Germinal center (tissue), 1 donor: ENCODE measurements at places on chromosomes 5 and 9.

DNA sequence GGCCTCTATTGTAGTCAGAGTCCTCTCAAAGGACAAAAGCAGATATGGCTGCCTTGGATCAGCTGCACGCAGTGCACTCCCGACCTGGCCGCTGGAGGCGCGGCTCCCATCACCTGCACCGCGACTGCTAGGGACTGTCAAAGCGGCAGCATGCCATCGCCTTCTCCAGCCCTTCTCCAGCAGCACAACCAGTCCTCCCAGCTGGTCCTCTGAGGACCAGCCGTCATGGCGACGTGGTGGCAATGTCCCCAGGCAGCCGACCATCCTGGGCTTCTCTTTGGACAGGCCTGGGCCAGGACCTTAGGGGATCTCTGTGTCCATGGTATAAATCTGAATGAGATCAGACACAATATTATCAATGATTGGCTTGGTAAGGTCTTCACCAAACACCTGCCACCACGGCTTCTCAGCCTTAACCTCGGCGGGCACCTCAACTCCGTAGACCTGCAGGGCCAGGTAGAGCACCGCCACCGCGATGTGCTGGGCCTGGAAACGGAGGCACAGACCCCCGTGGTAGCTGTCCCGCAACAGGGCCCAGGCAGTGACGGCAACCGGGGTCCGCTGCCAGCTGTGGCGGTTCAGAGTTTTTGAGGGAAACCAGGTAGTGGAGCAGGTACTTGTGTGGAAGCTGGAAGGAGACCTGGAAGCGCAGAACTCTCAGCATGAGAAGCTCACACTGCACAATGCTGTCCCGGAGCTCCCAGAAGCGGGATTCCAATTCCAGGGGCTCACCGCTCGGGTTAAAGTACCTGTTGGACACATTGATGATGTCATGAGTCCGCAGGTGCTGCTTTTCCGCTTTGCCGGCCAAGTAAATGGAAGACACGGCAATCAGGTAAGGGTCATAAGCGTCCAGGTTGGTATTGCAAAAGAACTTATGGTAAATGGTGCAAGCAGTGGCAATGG, 8.5 kb downstream of the DUSP1 start:
- no peak for DNase-seq

- peak; percentile 79 for DNase-seq
Observed at GRCh38 chr9:121744002-121744686, 92.7 kb downstream of the DAB2IP start.

- DNase-seq = no peak
Observed at GRCh38 chr5:61641748-61642565, 309.9 kb downstream of the ZSWIM6 start.

DNA sequence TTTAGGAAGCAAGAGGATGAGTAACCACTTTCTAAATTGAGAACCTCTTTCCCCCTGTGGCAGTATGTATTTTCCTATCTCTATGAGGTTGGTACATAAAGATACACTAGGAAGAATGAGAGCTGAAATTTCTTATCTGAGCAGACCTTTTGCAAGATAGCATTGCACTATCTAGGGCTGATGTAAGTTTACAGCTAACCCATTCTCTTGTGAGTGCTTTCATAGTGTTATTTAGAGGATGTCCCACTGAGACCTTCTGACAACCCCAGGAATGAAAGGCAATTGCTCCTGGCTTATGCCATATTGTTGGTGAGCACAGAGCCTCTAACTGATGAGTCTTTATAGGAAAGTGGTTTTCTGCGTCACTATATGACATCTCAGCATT, 1209.3 kb upstream of the CDH6 start:
- DNase-seq = no peak

GRCh38 chr5:15375559-15375958, 124.4 kb upstream of the FBXL7 start:
- DNase-seq = no peak

- DNase-seq = no peak
Observed at GRCh38 chr5:30764704-30765103, 428.8 kb upstream of the CDH6 start.

DNA sequence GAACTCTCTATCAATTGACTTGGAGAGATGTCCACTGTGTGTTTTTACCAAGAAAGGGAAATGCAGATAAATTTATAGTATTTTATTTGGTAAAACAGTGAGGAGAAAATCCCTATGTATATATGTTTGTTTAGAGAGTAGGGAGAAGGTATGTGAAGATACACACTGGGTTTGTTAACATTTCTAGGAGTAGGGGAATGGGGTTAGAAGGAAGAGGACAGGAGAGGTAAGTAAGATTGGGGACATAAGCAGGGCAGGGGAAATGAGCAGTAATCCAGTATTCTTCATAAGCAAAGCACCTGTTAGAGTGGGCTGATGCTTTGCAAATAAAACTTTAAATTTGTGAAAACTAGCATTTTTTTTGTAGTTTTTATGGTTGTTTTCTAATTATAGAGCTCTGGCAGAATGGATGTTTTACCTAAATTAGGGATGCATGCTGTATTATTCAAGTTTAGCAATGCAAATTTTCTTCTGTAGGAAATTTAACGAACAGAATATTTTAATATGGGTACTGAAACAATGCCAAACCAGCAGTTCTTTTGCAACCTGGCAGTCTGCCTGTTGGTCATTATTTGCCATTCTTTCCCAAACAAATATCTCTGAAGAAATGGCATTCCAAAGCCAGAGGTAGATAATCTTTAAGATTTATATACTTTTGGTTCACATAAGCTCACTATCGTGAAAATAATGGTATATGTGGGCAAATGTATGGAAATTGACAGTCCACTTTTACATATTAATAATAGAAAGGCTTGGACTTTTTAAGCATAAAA, 19.4 kb upstream of the DCP2 start:
- DNase-seq = no peak

- DNase-seq = no peak
Observed at GRCh38 chr9:92534204-92534603, 1.6 kb downstream of the ECM2 start.

DNA sequence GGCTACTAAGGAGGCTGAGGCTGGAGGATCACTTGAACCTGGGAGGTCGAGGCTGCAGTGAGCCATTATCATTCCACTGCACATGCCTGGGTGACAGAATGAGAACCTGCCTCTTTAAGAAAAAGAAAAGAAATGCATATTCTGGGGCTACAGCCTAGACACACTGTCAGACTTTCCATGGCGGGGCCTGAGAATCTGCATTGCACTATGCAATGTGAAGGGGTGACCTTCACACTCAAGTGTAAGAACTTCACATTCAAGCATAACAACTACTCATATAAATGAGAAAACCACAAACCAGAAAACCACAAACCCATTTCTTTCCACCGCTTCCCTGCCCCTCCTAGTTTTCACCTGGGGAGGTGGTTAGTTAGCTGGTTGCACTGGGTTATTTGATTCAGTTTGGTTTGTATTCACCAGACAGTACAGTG, 18.0 kb upstream of the FBP2 start:
- DNase-seq = no peak

DNA sequence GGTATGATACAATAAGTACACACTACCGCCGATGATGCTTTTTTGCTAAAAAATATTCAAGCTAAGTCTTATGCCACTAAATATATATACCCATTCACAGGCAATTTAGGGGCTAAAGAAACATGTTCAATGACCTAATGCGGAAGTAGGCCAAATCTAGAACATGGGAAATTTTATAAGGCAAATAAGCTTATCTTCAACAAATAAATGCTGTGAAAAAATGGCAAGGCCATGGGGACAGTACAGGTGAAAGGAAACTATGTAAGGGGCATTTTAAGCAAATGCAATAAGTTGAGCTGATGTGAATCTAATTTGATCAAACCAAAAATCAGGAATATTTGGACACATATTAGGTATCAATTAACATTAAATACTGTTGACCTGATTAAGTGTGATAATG, 339.5 kb upstream of the EDIL3 start:
- no peak for DNase-seq

- DNase-seq = no peak
Observed at GRCh38 chr5:151002250-151002649, 18.1 kb upstream of the GPX3 start.

- DNase-seq = no peak
Observed at GRCh38 chr5:133794771-133795415, 173.5 kb downstream of the C5orf15 start.

- DNase-seq = no peak
Observed at GRCh38 chr5:54651482-54652076, 134.0 kb downstream of the SNX18 start.

DNA sequence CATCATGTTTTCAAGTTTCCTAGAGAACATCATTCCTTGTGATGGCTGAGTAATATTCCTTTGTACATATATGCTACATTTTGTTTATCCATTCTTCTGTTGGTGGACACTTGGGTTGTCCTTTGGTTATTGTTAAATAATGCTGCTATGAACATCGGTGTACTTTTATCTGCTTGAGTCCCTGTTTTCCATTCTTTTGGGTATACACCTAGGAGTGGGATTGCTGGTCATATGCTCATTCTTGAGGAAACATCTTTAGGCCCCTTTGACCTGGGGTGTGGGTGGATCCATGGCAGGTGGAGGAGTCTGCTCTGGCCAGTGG, 25.3 kb downstream of the GALNT12 start:
- DNase-seq = no peak

DNA sequence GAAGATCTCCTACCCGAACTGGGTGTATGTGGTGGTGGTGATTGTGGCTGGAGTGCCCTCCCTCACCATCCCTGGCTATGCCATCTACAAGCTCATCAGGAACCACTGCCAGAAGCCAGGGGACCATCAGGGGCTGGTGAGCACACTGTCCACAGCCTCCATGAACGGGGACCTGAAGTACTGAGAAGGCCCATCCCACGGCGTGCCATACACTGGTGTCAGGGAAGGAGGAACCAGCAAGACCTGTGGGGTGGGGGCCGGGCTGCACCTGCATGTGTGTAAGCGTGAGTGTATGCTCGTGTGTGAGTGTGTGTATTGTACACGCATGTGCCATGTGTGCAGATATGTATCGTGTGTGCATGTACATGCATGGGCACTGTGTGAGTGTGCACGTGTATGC, 3.5 kb upstream of the SLC6A18 start:
- DNase-seq = no peak

DNA sequence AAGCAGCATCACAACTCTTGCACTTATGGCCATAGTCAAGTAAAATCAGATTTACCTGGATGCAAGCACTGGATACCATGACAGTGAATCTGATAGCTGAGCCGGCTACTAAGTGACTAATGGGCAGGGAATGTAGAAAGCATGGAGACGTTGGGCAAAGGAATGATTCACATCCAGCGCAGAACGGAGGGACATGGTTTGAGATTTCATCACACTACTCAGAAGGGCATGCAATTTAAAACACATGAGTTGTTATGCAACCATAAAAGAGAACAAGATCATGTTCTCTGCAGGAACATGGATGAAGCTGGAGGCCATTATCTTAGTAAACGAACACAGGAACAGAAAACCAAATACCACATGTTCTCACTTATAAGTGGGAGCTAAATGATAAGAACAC, 169.1 kb upstream of the PIK3R1 start:
- no peak for DNase-seq

GRCh38 chr9:130191068-130191748, 19.0 kb downstream of the NCS1 start:
- DNase-seq = no peak

DNA sequence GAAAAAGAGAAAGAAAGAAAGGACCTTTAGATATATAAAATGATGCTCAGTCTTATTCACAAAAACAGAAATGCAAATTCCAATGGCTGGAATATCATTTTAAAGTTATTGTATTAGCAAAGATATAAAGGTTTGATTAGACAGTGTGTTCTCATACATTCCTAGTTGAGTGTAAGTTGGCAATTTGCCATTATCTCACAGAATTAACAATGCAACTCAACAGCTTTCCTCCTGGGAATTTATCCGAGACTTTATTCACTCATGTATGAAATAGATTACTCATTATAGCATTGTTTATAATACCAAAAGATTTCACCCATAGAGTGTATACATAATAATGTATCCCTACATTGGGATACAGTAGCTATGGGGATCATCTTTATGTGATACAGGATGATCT, 27.1 kb upstream of the MLLT3 start:
- no peak for DNase-seq

GRCh38 chr5:111142932-111143331, 50.8 kb downstream of the WDR36 start:
- no peak for DNase-seq

DNA sequence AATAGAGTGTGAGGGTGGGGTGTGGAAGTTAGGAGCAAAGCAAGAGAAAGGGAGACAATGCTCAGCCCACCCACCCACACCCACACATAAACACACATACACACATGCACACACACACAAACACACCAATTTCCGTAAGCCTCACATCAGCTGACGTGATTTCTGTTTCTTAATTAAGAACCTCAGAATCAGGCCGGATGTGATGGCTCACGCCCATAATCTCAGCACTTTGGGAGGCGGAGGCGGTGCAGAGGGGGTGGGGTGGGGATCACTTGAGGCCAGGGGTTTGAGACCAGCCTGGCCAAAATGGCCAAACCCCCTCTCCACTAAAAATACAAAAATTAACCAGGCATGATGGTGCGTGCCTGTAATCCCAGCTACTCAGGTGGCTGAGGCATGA, 26.4 kb upstream of the PIK3R1 start:
- no peak for DNase-seq

- DNase-seq = no peak
Observed at GRCh38 chr5:124844371-124844920, 98.0 kb upstream of the ZNF608 start.

- no peak for DNase-seq
Observed at GRCh38 chr5:157201857-157202256, 21.2 kb downstream of the ITK start.

DNA sequence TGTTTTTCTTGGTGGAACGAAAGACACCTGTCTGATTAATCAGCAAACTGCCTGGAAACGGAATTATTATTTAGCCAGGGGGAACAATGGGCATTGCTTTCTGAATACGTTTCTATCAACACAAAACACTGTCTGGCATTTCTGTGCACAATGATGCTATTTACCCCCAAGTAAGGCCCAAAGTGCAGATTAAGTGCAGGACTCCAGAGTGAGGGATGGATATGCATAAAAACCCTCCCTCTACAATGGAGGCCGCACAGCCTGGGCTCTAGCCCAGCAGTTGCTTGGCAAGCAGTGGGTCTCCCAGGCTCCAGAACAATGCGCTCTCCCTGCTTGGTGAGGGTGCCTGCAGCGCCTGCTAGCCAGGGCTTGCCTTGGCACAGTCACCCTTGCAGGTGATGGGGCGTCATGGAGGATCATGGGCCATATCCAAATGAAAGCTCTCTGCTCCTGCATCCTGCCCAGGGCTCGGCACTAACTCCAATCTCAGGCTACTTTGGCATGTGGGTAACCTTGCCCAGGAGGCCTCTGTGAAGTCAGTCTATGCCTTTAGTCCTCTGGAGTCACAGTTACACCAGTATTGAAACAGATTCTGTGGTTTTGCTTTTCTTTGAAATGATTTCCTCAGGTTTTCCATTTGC, 11.5 kb upstream of the SPATA24 start:
- no peak for DNase-seq

GRCh38 chr5:62791059-62791458, 212.4 kb downstream of the LRRC70 start:
- DNase-seq = no peak

DNA sequence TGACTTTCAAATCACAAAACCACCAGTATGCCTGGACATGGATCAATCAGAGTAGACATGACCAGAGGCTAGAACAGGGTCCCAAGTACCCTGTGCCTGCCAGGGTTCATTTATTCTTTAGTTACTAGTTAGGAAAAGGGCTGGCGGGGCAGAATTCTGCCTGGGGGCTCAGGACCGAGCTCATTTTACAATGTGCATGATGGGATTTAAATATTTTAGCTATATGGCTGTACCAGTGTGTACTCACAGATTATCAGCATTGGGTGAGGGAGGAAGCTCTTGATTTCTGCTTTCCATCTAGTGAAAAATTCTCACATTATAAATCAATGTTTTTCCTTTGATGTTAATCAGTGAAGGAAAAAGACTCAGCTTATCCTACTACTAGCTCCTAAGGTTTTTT, 1511.1 kb downstream of the EFNA5 start:
- DNase-seq = no peak
